ENCODE measurements at places on chromosomes 3 and 15.

DNA sequence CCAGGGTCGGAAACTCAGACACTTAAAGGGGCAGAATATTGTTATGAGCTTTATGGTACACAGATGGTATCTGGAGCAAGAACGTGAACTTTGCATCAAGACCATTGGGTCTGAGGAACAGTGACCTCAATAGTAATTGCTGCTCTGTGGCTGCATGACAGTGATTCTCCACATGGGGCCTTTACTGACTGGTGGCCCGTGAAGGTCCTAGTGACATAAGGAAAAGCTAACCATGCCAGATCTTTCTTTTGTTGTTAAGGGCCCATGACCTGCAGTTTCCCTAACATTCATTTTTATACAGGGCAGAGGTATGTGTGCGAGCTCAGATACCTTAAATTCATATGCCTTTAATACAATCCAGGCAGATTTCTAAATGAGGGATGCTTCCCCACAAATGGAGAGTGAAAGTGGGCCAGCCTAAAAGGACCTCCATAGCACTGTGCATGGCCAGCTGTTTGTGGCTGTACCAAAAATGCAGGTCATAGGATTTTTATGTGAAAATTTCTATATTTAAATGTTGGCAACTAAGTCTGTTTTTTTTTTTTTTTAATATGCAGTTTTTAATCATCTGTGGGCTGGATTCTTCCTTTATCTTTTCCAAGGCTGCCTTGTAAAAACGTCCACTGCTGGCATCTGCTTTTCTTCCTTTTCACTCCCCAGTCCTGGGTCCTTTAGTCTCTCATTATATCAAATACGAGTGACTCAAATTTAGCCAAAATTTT, 188.0 kb upstream of the IL12A start:
- no peak overlapping the region for H3K27ac ChIP-seq
- no peak for DNase-seq
- H3K4me3 ChIP-seq: no peak overlapping the region

DNA sequence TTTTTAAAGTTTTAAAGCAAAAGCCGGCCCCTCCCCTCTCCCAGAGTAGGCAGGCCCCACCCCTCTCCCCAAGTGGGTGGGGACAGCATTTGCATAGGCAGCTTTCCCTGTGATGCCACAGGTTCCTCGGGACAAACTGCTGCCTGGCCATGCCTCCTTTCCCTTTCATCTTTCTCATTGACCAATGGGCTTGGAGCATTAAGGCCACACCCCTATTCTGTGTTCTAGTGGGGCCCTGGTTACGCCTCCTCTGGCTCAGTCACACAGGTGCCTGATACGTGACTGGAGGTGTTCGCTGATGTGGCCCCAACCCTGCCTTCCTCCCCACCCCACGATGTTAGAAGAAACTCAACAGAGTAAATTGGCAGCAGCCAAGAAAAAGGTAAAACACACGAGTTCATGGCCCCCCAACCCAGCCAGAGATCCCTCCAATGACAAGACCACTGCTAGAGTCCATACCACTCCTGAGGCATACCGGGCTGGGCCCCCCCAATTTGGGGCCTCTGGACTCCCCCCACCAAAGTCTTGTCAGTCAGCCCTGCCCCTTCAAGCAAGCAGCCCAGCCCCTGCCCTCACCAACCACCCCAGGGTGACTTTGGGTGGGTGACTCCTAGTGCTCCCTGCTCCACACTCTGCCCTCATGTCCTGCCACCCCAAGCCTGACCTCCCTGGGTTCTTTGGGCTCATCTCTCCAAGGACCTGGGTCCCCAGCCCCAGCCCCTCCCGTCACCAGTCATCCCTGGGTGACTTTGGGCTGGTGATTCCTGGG, 62.8 kb upstream of the CSPG4 start:
- no peak for DNase-seq
- peaks cover 11% of the 10 kb centered on the region for H3K27me3 ChIP-seq
- H3K27ac ChIP-seq: peak overlapping the region; percentile 47
- H3K4me3 ChIP-seq: no peak overlapping the region
- H3K36me3 ChIP-seq: no peaks in the 10 kb centered on the region

DNA sequence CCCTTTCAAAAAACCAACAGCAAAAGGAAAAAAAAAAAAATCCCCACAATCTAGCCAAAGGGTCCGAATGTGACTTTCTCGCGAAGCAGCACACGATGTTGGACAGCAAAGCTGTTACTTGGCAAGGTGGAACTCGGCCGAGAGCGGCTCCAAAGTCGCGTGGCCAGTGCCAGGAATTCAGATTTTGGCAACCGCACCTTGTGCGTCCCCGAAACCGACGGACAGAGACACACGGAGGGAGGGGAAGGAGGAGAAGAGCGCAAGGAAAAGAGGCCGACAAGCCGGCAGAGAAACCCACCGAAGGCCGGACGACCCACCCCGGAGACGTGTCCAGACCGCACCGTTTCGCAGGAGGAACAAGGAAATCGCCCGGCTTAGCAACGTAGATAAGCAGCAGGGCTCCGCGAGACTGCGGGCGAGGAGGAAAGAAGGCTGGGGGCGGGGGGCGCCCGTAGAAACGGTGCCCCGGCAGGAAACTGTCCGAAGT, 517.3 kb downstream of the MECOM start:
- H3K27ac ChIP-seq: peak overlapping the region; percentile 91
- peaks cover 13% of the 10 kb centered on the region for H3K4me1 ChIP-seq
- peaks cover 59% of the 10 kb centered on the region for H3K27me3 ChIP-seq
- peak overlapping the region; percentile 77 for H3K4me3 ChIP-seq

DNA sequence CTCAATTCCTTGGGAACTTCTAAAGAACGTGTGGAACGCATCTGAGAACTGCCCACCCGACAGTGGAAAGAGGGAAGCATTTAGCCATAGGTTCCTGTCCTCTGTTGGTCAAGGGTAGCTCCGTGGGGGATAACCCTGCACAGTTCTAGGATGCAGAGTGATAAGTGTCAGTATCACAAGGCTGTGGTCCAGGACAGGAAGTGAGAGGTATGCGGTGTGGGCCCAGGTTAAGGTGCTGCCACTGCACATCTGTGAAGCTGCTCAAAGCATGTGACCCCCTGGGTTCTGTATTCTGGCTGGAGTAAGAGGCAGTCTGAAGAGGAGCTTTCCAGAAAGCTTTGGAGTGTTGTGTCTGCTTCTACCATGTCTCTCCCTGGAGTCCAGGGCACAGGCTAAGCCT, 51.7 kb upstream of the HES1 start:
- H3K27me3 ChIP-seq: peaks cover 24% of the 10 kb centered on the region
- no peak for DNase-seq
- no peaks in the 10 kb centered on the region for H3K36me3 ChIP-seq

- H3K4me1 ChIP-seq: peaks cover 22% of the 10 kb centered on the region
- DNase-seq: peak; percentile 7
- peak overlapping the region; percentile 93 for H3K27ac ChIP-seq
- peak overlapping the region; percentile 98 for H3K4me3 ChIP-seq
- peaks cover 17% of the 10 kb centered on the region for H3K36me3 ChIP-seq
These were observed 1.3 kb downstream of the SMC4 start for GRCh38 chr3:160400702-160401150.

DNA sequence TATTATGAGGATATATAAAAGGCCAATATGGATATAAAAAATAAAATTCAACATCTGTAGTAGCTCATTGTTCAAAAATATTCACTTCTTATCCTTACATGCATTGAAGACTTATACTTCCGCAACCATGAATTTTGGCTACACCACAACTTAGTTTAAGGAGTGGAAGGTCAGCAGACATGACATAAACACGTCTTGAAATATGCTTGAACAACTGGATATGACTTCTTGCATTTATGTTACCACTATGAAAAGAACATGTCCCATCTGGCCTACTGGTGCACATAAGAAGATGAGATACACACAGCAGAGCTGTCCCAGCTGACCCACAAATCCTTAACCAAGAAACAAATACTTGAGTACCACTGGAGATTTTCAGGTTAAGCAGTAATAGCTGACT, 52.1 kb downstream of the MYO9A start:
- H3K4me1 ChIP-seq: peaks cover 19% of the 10 kb centered on the region
- no peaks in the 10 kb centered on the region for H3K27me3 ChIP-seq
- H3K4me3 ChIP-seq: no peak overlapping the region

DNA sequence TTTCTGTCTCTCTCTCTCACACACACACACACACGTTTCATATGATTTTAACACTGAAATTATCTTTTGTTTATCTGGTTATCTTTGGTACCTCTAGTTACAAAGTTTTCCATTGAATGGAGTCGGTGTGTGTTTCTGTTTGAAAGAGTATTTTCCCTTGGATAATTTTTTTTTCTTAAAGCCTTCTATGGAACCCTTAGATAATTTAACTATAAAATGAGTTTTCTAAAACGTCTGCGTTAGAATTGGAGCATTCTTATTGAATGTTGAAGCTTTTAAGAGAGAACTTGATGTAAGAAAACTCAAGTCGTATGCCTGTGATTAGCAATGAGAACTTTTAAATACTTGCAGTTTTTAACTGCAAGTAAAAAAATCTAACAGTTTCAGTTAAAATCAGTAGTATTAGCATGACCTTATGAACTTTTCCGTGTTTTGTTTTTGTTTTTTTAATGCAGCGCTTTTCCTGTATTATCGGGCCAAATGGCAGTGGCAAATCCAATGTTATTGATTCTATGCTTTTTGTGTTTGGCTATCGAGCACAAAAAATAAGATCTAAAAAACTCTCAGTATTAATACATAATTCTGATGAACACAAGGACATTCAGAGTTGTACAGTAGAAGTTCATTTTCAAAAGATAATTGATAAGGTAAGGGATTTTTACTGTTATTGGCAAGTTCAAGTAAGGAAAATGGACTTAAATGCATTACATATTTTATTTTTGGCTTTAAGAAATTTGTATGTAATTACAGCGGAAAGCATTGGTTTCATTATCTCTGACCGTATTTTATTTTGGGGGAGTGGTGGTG, 3.0 kb downstream of the SMC4 start:
- no peak overlapping the region for H3K27ac ChIP-seq
- H3K27me3 ChIP-seq: no peaks in the 10 kb centered on the region
- H3K36me3 ChIP-seq: peaks cover 31% of the 10 kb centered on the region
- peaks cover 43% of the 10 kb centered on the region for H3K4me1 ChIP-seq

GRCh38 chr3:149487598-149488197, 13.2 kb downstream of the TM4SF4 start:
- no peak overlapping the region for H3K4me3 ChIP-seq
- no peaks in the 10 kb centered on the region for H3K4me1 ChIP-seq
- no peak overlapping the region for H3K27ac ChIP-seq
- H3K36me3 ChIP-seq: no peaks in the 10 kb centered on the region

DNA sequence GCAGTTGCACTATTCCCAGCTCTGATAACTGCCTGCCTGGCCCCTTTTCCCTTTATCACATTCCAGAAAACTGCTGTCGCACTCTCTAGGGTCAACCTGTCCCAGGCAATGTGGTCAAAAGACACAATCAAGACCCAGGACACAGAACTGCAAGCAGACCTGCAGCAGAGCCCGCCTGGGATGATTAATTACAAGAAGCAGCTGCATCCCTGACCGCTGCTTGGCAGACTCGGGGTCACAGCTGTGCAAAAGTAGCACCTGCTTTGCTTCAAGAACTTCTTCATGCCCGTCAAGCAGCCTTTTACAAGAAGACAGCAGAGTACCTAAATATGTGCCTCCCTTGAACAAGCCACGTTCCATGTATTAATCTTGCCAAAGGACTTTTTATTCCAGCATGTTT, 120.0 kb upstream of the ST8SIA2 start:
- DNase-seq: no peak
- H3K4me1 ChIP-seq: no peaks in the 10 kb centered on the region
- H3K27ac ChIP-seq: no peak overlapping the region
- no peak overlapping the region for H3K4me3 ChIP-seq

- no peaks in the 10 kb centered on the region for H3K27me3 ChIP-seq
- H3K27ac ChIP-seq: no peak overlapping the region
- H3K4me1 ChIP-seq: peaks cover 14% of the 10 kb centered on the region
- no peaks in the 10 kb centered on the region for H3K36me3 ChIP-seq
These were observed 43.8 kb downstream of the ADAMTS7 start for GRCh38 chr15:78767331-78767951.

DNA sequence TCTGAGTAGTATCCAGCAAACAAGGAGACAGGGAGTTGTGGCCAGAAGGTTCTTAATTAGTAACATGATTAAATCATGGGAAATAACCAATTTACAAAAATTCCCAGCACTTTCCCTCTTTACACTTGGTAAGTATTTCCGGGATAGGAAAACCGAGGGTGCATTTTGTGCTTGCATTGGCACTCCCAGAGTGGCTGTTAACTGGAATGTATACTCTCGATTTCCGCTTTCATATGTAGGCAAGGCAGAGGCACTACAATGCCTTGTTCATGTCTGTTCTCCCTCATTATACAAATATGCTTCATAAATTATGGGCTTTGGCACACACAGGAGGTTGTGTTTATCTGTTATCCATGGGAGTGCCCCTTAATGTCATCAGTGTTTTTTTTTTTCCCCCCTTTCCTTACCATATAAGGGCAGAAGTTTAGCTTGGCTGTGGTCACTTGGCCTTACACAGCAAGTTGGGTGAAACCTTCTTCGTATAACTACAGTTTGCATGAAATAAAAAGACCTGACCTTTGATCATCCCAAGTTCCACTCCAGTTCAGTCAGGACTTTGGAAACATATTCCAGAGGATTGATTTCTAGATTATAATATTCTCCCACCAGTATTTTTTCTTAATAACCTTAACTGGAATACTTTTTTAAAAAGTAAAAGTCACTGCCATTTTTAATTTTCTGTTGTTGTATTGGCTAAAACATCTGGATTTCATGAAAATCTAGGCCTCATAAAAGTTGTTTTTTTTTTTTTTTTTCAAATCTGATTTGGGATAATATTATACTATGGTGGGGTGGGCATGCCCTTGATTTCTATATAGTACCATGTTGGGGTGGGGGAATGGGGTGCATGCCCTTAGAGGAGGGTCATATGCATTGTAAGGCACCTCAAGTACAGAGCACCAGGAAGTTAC, 8.9 kb downstream of the TPM1 start:
- H3K36me3 ChIP-seq: no peaks in the 10 kb centered on the region
- peaks cover 18% of the 10 kb centered on the region for H3K4me1 ChIP-seq
- H3K27me3 ChIP-seq: peaks cover 6% of the 10 kb centered on the region
- DNase-seq: no peak

GRCh38 chr15:63915209-63915872, 81.6 kb upstream of the HERC1 start:
- H3K27me3 ChIP-seq: no peaks in the 10 kb centered on the region
- no peak for DNase-seq
- H3K36me3 ChIP-seq: no peaks in the 10 kb centered on the region

DNA sequence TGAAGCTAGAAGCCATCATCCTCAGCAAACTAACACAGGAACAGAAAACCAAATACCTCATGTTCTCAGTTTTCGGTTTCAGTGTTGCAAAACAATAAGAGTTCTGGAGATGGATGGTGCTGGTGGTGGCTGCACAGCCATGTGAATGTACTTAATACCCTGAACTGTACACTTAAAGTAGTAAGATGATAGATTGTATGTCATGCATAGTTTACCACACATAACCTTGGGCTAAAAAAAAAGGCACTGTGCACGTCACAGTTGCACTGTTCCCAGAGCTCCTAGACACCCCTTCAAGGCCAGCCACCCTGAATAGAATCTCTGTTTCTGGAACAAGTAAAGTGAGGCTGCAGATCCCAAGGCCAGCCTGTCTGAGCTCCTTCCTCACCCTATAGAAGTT, 243.3 kb upstream of the IGF1R start:
- H3K4me3 ChIP-seq: no peak overlapping the region
- H3K36me3 ChIP-seq: peaks cover 2% of the 10 kb centered on the region

GRCh38 chr3:3027976-3028567, 82.1 kb downstream of the IL5RA start:
- DNase-seq: no peak
- H3K36me3 ChIP-seq: no peaks in the 10 kb centered on the region
- no peak overlapping the region for H3K27ac ChIP-seq
- H3K27me3 ChIP-seq: peaks cover 10% of the 10 kb centered on the region

GRCh38 chr3:152307829-152308474, 39.2 kb downstream of the MBNL1 start:
- peaks cover 28% of the 10 kb centered on the region for H3K4me1 ChIP-seq
- no peak for DNase-seq
- H3K27ac ChIP-seq: peak overlapping the region; percentile 76
- H3K36me3 ChIP-seq: peaks cover 22% of the 10 kb centered on the region
- no peaks in the 10 kb centered on the region for H3K27me3 ChIP-seq
